Large intestine (tissue), 12 donors: ENCODE measurements at places on chromosomes 3 and 15. TPM values are rescaled to one million over a fixed set of nuclear protein-coding genes. Genes with fewer than 3 reads are reported as not detected.
A peak's percentile ranks its signal among the peaks of the same experiment; 100 is the strongest.

- no peak for DNase-seq
- H3K27ac ChIP-seq = no peak overlapping the region
- H3K4me3 ChIP-seq = no peak overlapping the region
- no peaks in the 10 kb centered on the region for H3K4me1 ChIP-seq
- H3K27me3 ChIP-seq = no peaks in the 10 kb centered on the region
These were observed 786.7 kb upstream of the EPHA6 start for GRCh38 chr3:96027718-96028117.

- H3K4me3 ChIP-seq = no peak overlapping the region
- H3K27ac ChIP-seq = peak overlapping the region; percentile 10
- no peaks in the 10 kb centered on the region for H3K36me3 ChIP-seq
- H3K4me1 ChIP-seq = peaks cover 4% of the 10 kb centered on the region
- peak; percentile 63 for DNase-seq
These were observed 29.9 kb downstream of the TIGIT start for GRCh38 chr3:114323546-114324254.

DNA sequence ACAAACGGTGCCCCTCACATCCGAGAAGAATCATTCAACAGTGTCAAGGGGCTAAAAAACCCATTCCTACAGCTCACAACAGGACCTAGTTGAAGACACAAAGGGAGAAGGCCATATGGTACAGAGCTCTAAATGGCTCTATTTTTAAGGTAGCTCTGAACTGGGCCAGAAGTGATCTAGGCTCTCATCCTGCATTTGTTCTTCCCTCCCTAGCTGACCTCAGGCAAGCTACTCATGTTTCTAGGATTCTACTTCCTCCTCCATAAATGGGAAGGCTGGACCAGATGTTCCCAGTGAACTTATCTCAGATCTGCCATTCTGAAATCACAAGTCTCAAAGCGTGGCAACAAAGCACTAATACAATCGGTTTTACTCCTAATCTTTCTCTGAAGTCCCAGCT lies 62.3 kb downstream of the CPNE4 start:
- H3K27me3 ChIP-seq = no peaks in the 10 kb centered on the region
- H3K4me1 ChIP-seq = no peaks in the 10 kb centered on the region
- no peak overlapping the region for H3K27ac ChIP-seq
- H3K4me3 ChIP-seq = no peak overlapping the region

GRCh38 chr3:125110876-125111480 lies 55.2 kb upstream of the HEG1 start:
- H3K27ac ChIP-seq = no peak overlapping the region
- no peak overlapping the region for H3K4me3 ChIP-seq
- no peaks in the 10 kb centered on the region for H3K27me3 ChIP-seq
- no peak for DNase-seq
- peaks cover 20% of the 10 kb centered on the region for H3K36me3 ChIP-seq

- H3K36me3 ChIP-seq = no peaks in the 10 kb centered on the region
- no peak for DNase-seq
- no peak overlapping the region for H3K4me3 ChIP-seq
- H3K27me3 ChIP-seq = no peaks in the 10 kb centered on the region
- H3K4me1 ChIP-seq = no peaks in the 10 kb centered on the region
These were observed 21.5 kb downstream of the PLD1 start for GRCh38 chr3:171788546-171789351.

DNA sequence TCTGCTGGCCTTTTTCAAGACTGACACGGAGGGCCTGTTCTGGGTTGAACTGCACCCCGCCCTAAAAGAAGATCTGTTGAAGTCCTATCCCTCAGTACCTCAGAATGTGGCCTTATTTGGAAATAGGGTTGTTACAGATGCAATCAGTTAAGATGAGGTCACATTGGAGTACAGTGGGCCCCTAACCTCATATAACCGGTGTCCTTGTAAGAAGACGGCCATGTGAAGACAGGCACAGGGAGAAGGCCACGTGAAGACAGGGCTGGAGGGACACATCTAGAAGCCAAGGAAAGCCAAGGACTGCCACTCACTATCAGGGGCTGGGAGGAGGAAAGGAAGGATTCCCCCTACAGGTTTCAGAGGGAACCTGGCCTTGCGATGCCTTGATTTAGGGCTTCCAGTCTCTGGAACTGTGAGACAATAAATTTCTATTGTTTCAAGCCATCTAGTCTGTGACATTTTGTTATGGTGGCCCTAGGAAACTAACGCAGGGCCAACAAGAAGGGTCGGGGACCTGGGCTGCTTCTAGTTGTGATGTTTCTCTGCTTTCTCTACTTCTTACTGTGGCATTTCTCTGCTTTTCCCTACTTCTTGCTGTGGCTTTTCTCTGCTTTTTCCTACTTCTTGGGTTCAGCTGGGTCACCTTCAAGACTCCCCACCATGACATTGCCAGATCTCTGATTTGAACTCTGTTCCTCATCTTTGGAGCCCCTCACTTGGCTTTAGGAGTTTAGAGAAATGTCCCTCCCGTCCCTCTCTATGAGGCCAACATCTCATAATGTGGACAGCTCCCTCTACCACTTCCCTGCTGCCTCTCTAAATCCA lies 4.8 kb upstream of the CCDC174 start:
- H3K27me3 ChIP-seq = peaks cover 5% of the 10 kb centered on the region
- no peaks in the 10 kb centered on the region for H3K36me3 ChIP-seq
- no peak overlapping the region for H3K4me3 ChIP-seq

DNA sequence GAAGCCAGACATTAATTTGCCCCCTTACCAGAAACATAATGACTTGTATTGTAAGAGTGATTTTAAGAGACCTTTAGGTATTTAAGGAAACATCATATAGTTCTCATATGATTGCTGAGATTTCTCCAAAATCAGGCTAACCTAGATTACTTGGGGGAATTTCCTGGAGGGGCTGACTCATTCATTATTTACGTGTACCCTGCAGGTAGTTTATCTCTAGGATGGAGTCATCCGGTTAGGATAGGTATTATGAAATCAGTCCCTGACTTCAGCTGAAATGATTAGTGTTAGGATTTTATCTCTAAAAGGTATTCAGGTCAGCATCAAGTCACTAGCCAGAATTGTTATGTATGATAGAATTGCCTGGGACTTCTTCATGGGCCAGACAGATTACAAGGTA lies 97.5 kb downstream of the TCF12 start:
- no peaks in the 10 kb centered on the region for H3K27me3 ChIP-seq
- no peak overlapping the region for H3K27ac ChIP-seq
- no peak overlapping the region for H3K4me3 ChIP-seq
- DNase-seq = peak; percentile 18

DNA sequence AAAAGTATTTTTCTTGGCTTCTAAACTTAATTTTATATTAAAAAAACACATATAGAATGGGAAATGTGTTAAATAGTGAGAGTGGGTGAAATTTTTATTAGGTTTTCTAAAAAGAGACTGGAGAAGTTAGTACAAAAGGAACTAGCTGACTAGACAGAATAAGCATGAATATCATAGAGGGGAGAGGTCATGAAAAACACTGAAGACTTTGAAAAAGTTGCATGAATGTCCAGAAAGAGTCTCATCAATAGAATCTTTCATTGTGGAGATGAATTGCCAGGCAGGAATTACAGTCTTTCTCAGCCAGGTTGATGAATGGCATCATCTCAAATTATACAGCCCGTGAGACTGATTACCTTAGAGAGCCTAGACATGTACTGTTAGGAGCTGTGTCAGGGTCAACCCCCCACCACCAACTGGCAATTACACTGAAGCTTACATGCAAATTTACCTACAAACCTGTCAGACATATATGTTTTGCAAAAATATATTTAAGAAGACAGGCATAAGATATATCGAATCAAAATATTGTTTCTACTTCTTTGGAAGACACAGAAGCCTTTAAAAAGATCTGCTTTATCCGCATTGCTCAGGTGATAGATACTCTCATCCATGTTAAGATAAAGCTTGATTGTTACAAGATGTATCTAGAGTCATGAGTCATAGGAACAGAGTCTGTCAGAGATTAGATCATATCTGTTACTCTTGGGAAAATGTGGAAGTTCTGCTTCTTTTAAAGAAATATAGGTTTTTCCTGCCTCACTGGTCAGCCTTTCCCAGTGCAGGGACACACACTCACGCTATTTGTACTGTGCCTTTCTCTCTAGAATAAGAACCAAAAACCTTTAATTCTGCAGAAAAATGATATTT lies 34.8 kb upstream of the PFN2 start:
- no peak overlapping the region for H3K4me3 ChIP-seq
- H3K27me3 ChIP-seq = peaks cover 2% of the 10 kb centered on the region
- DNase-seq = no peak
- H3K4me1 ChIP-seq = no peaks in the 10 kb centered on the region
- no peak overlapping the region for H3K27ac ChIP-seq
- H3K36me3 ChIP-seq = no peaks in the 10 kb centered on the region

DNA sequence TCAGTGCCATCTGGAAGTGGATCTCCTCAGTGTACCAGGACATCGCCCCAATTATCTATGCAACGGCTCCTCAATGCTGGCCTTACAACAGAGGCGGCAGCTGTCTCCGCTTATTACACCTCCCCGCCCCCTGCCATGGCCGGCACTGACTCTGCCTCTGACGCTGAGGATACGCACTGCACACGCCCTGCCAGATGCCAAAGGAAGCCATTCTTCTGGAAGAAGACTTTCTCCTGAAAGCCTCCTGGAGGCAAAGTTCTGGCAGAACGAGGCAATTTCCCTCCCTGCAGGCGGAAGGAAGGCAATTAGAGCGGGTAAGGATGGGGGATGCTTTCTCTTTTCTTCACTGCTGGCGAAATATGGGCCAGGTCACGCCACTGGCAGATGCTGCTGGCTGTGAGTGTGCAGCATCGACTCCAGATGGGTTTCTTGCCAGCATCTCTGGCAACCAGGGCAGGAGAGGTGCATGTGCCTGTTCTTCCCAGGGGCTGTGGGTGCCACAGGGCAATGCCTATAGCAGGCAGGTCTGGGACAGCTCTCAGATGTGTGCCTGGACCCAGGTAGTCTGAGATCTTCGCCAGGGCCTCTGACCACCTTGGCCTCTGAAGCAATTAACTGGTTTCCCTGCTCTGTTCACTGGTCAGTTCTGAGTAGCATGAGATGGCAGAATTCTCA lies 62.2 kb upstream of the MRPS22 start:
- DNase-seq = no peak
- H3K36me3 ChIP-seq = no peaks in the 10 kb centered on the region
- no peak overlapping the region for H3K27ac ChIP-seq
- H3K27me3 ChIP-seq = peaks cover 3% of the 10 kb centered on the region
- H3K4me1 ChIP-seq = no peaks in the 10 kb centered on the region

GRCh38 chr3:112360561-112360960 lies 27.6 kb downstream of the CD200 start:
- H3K4me1 ChIP-seq = no peaks in the 10 kb centered on the region
- no peak overlapping the region for H3K27ac ChIP-seq
- H3K27me3 ChIP-seq = no peaks in the 10 kb centered on the region
- DNase-seq = no peak

GRCh38 chr3:119774444-119774843 lies 7.5 kb upstream of the NR1I2 start:
- H3K4me1 ChIP-seq = no peaks in the 10 kb centered on the region
- H3K4me3 ChIP-seq = no peak overlapping the region
- H3K36me3 ChIP-seq = no peaks in the 10 kb centered on the region
- H3K27me3 ChIP-seq = no peaks in the 10 kb centered on the region
- H3K27ac ChIP-seq = no peak overlapping the region

GRCh38 chr3:14839236-14839635 lies 20.5 kb downstream of the FGD5 start:
- H3K27me3 ChIP-seq = no peaks in the 10 kb centered on the region
- no peak overlapping the region for H3K4me3 ChIP-seq
- no peaks in the 10 kb centered on the region for H3K36me3 ChIP-seq
- DNase-seq = no peak
- peaks cover 9% of the 10 kb centered on the region for H3K4me1 ChIP-seq

DNA sequence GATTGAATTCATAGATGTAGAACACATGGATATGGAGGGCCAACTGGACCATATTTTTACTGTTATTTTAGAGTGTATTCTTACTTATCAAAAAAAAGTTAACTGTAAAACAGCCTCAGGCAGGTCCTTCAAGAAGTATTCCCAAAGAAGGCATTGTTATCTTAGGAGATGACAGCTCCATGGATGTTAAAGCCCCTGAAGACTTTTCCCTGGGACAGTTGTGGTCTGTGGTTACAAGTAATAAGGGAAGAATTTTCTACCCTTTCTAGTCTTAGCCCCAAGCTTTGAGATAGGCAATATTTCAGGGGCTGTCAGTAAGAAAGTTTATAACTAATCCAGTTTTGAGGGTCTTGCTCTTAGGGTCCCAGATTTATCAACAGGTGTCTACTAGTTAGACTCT lies 62.5 kb downstream of the LRRC49 start:
- no peak for DNase-seq
- no peaks in the 10 kb centered on the region for H3K36me3 ChIP-seq
- no peak overlapping the region for H3K4me3 ChIP-seq
- no peaks in the 10 kb centered on the region for H3K4me1 ChIP-seq
- no peak overlapping the region for H3K27ac ChIP-seq

DNA sequence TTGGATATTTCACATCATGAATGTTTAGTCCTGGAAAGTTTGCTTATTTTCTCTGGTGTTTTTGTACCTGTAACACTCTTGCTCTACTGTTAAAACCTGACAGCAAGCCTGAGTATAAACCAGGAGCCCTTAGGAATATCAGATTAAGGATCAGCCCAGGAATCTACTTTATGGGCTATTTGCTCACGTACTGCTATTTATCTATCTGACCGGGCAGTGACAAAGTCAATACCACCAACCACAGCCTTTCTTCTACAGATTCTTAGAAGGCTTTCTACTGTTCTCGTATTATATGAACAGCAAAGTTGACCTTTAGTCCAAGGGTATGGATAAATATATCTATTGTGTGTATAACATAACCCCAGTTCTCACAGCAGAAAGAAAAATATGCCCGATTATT lies 521.2 kb downstream of the RBMS3 start:
- H3K27me3 ChIP-seq = no peaks in the 10 kb centered on the region
- no peak overlapping the region for H3K4me3 ChIP-seq
- no peaks in the 10 kb centered on the region for H3K4me1 ChIP-seq
- DNase-seq = no peak
- no peaks in the 10 kb centered on the region for H3K36me3 ChIP-seq

DNA sequence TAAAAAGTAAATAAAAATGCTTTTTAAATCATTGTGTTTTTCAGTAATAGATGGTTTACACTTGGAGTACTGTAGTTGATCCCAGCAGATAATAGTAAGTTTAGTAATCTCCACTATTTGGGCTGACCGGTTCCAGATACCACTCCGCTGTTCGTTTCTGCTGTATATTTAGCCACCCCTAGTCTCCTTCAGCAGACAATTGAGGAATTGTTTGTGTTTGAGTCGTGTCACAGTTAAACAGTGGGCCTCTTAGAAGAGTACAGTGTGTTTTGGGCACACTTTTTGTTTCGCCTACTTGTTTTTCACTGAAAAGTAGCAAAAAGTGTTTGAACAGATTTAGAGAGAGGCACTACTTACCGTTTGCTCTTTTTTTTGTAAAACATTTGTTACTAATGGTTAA lies 33.2 kb downstream of the PAK2 start:
- H3K27ac ChIP-seq = no peak overlapping the region
- H3K27me3 ChIP-seq = no peaks in the 10 kb centered on the region
- no peak for DNase-seq
- peaks cover 8% of the 10 kb centered on the region for H3K36me3 ChIP-seq
- H3K4me1 ChIP-seq = no peaks in the 10 kb centered on the region

GRCh38 chr15:30043211-30043655 lies 39.5 kb upstream of the GOLGA8J start:
- no peaks in the 10 kb centered on the region for H3K4me1 ChIP-seq
- H3K4me3 ChIP-seq = no peak overlapping the region
- no peak for DNase-seq
- peaks cover 2% of the 10 kb centered on the region for H3K27me3 ChIP-seq

GRCh38 chr15:73321496-73322450 lies 47.0 kb downstream of the HCN4 start:
- DNase-seq = no peak
- no peak overlapping the region for H3K27ac ChIP-seq
- H3K4me3 ChIP-seq = no peak overlapping the region

SLC12A1 gene
- 0.10 TPM for polyA plus RNA-seq

SNTN gene
- polyA plus RNA-seq = not detected

HIGD2B gene
- polyA plus RNA-seq = not detected

BTD gene
- 27.8 TPM for polyA plus RNA-seq

UTS2B gene
- 0.24 TPM for polyA plus RNA-seq

TM6SF1 gene
- polyA plus RNA-seq = 1.4 TPM

CELSR3 gene
- polyA plus RNA-seq = 3.9 TPM

CX3CR1 gene
- polyA plus RNA-seq = 2.8 TPM
